ENCODE measurements at places on chromosomes 1 and 21. TPM values are rescaled to one million over a fixed set of nuclear protein-coding genes. Genes with fewer than 3 reads are reported as not detected.

KCNJ15 gene
- not detected for total RNA-seq

CA14 gene
- total RNA-seq = 3.4 TPM

CDK18 gene
- total RNA-seq = 1.4 TPM

KCNJ9 gene
- total RNA-seq = 7.0 TPM

FCRL6 gene
- total RNA-seq = not detected

PCP4L1 gene
- 1.1 TPM for total RNA-seq

HMGN1 gene
- total RNA-seq = 264 TPM

MPL gene
- total RNA-seq = not detected

S100A7 gene
- total RNA-seq = not detected

VPS45 gene
- total RNA-seq = 66.9 TPM

LAPTM5 gene
- total RNA-seq = 0.59 TPM

AMY2A gene
- not detected for total RNA-seq

ANGPTL3 gene
- 4.7 TPM for total RNA-seq

RGS1 gene
- total RNA-seq = 1.6 TPM

FMO2 gene
- total RNA-seq = 0.85 TPM

SPEN gene
- 31.5 TPM for total RNA-seq

KLHL20 gene
- 35.2 TPM for total RNA-seq

OTUD7B gene
- total RNA-seq = 12.3 TPM

MAN1C1 gene
- total RNA-seq = 11.3 TPM

OR2T1 gene
- total RNA-seq = 0.32 TPM

IER5 gene
- 12.3 TPM for total RNA-seq

PTPRC gene
- 0.43 TPM for total RNA-seq

PLPP3 gene
- 12.4 TPM for total RNA-seq

Measured in motor neuron (in vitro differentiated cells).